ENCODE measurements at places on chromosomes 1 and 21. TPM values are rescaled to one million over a fixed set of nuclear protein-coding genes. Genes with fewer than 3 reads are reported as not detected.

DNA sequence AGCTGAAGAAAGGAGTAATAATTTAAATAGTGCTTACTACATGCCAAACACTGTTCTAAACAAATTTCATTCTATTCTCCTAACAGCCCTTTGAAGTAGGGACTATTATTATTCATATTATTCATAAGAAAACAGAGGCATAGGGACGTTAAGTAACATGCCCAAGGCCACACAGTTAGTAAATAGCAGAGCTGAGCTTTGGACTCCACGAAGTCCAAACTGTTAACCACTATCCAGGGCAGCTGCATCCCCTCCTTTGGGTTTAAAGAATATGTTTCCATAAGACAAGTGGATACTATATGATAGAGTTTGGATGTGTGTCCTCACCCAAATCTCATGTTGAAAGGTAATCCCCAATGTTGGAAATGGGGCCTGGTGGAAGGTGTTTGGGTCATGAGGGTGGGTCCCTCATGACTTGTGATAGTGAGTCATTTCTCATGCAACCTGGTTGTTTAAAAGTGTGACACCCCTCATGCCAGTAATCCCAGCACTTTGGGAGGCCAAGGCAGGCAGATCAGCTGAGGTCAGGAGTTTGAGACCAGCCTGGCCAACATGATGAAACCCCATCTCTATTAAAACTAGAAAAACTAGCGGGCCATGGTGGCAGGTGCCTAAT, 144.0 kb upstream of the CXADR start:
- DNase-seq = no peak
- no peaks in the 10 kb centered on the region for H3K36me3 ChIP-seq
- no peak overlapping the region for H3K4me3 ChIP-seq
- H3K27ac ChIP-seq = no peak overlapping the region

DNA sequence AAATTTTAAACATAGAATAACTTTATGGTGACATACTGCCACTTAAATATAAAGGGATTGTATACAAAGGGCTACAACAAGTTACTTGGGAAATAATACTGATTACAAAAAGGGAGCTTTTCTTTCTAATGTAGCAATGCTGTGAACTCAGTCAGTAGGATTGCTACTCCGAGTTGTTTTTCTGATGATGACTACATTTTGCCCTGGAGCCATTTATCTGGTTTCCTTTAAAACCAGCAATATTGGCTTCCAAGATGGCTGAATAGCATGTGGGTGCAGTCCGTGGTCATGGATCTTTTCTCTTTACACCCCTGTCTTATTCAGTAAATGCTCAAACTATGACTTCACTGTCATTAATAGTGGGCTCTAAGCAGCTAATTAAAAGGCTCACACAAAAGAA, 92.6 kb upstream of the NEK7 start:
- no peaks in the 10 kb centered on the region for H3K36me3 ChIP-seq
- peaks cover 22% of the 10 kb centered on the region for H3K27me3 ChIP-seq
- no peak for DNase-seq
- no peaks in the 10 kb centered on the region for H3K4me1 ChIP-seq
- H3K4me3 ChIP-seq = no peak overlapping the region
- H3K27ac ChIP-seq = no peak overlapping the region

DNA sequence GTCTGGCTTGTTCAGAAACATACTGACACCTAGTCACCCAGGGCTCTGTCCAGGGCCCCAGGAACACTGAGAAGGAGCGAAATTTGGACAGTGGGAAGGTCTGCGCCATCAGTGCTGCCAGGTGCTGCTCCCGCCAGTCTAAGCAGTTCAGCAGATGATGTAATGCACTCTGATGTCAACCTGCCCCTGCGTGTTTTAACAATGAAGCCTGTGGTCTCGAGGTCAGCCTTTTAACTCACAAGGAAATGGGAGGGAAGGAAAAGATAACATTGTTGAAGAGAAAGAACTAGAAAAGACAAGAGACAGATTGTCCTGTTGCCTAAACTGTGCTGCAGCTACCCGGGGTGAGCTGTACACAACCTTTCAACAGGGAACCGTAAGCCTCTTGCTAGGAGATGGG, 126.6 kb upstream of the IFFO2 start:
- DNase-seq = no peak
- H3K27me3 ChIP-seq = no peaks in the 10 kb centered on the region
- H3K4me1 ChIP-seq = peaks cover 9% of the 10 kb centered on the region
- peaks cover 86% of the 10 kb centered on the region for H3K36me3 ChIP-seq
- no peak overlapping the region for H3K4me3 ChIP-seq

DNA sequence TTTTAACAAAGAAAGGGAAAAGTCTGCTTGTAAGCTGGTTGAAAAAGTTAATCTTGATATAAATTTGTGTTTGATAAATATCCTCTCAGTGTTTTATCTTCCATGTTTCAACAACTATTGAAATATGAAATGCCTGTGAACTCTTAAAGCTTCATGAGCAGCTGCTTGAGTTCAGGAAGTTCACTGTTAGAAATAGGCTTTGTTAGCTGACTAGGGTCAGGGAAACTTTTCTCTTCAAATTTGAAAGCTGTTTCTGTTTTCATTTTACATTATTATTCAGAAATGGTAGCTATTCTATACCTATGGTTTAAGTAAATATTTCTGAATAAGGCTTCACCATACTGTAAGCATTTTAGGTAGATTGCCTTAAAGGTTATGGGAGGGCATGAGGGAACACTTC, 191.7 kb downstream of the HS2ST1 start:
- DNase-seq = no peak
- H3K27ac ChIP-seq = no peak overlapping the region
- no peaks in the 10 kb centered on the region for H3K27me3 ChIP-seq
- no peak overlapping the region for H3K4me3 ChIP-seq
- H3K36me3 ChIP-seq = peaks cover 13% of the 10 kb centered on the region
- H3K4me1 ChIP-seq = peaks cover 2% of the 10 kb centered on the region

NBPF8 gene
- 15.3 TPM for total RNA-seq

DNA sequence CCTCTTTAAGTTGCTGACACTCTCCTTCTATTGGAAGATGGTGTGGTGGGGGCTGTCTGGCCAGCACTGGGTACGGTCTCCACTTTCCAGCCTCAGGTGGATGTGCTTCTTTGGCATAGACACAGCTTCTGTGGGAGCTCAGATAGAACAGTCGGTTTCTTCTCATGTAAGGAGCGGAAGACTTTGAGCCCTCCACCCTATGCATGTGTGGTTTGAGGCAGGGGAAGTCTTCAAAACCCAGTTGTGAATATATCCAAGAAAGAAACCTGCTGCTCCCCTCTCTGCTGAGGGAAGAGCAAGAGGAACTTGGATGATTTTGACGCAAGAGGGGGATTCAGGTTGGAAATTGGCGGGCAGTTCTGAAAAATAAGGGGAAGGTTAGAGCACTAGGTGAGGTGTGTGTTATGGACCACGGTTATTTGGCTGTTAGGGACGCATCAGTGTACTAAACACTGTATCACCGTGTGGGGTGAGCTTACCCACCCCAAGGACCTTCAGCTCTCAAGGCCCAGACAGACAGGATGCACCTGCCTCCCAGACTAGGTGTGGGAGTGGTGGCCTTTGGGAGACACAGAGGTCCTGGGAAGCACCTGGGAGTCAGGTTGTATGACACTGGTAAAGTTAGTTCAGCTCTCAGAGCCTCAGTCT, 36.2 kb downstream of the IL6R start:
- peaks cover 15% of the 10 kb centered on the region for H3K36me3 ChIP-seq
- H3K4me1 ChIP-seq = peaks cover 53% of the 10 kb centered on the region
- no peak overlapping the region for H3K27ac ChIP-seq
- H3K4me3 ChIP-seq = no peak overlapping the region

PLA2G2F gene
- not detected for total RNA-seq

DNA sequence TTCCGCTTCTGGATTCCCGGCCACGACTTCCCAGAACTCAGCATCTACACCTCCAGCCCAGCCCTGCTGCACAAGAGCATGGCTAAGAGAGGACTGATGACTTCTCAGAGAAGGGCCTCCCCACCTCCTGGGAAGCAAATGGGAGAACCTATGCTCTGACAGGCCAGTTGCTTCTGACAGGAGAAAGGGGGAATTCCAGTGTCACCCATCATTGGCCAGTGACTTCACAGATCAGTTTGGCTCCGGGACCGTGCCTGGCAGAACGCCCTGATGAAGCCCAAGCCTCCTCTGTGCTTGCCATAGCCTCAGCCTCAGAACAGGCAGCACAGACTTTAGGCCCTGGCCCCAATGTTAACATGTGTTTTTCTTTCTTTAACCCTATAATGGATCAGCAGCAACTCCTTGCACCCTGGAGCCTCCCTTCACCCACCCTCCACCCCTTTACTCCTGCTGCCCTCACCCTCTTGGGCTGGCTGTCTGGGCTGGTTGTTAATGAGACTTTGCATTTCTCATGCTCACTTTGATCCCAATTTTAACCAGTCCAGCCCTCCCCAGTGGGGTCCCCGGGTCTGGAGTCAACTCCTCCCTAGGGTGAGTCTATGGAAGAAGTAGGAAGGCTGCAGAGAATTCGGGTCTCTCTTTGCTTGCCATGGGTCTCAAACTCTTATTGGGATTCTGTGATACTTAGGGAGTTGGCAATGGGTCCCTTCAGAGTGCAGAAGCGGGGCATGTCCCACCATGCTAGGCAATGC, 42.7 kb upstream of the SLC30A1 start:
- H3K27me3 ChIP-seq = no peaks in the 10 kb centered on the region
- no peaks in the 10 kb centered on the region for H3K36me3 ChIP-seq
- no peak overlapping the region for H3K27ac ChIP-seq
- H3K4me3 ChIP-seq = no peak overlapping the region

LINGO4 gene
- total RNA-seq = not detected
